ENCODE measurements at places on chromosomes 7 and 10.

GRCh38 chr7:41682422-41682821 lies 20.5 kb downstream of the INHBA start:
- DNase-seq = no peak

- no peak for DNase-seq
These were observed 7.6 kb upstream of the TMEM248 start for GRCh38 chr7:66913118-66914037.

GRCh38 chr10:114337510-114338462 lies 66.5 kb downstream of the AFAP1L2 start:
- peak; percentile 60 for DNase-seq

DNA sequence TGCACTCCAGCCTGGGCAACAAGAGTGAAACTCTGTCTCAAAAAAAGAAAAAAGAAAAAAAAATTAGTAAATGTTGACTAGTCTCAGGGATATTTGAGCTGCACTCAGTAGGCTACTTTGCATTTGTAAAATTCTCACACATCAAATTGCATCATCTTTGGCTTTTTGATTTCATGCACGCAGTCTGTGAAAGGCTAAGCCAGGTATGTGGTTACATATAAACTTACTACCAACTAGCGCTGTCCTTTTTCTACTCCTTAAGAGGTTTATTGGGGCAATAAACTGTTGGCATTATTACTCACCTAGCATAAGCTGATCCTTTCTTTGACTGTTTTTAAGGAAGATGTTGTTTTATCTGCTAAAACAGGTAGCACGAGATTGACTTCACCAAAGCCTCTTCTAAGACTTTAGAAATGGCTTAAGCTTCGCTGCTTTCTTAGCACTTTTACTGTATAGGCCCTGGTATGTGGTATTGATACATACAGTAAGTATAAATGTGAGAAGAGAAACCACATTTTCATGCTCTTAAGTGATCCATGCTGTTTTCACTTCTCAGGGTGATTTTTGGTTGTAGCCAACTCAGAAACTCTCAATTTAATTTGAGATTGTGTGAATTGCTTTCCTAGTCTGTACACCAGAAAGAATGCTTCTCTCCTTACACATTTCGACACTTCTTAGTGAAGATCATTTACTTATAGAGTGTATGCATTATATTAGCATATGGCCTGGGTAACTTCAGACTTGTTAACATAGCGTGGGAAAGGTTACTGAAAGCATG lies 323.9 kb downstream of the AUTS2 start:
- no peak for DNase-seq

- DNase-seq = no peak
These were observed at the start of gene LEP for GRCh38 chr7:128240696-128241386. LEP (plus strand) TSS chr7:128241278; CDS start chr7:128252019, 10,741 bp downstream.

DNA sequence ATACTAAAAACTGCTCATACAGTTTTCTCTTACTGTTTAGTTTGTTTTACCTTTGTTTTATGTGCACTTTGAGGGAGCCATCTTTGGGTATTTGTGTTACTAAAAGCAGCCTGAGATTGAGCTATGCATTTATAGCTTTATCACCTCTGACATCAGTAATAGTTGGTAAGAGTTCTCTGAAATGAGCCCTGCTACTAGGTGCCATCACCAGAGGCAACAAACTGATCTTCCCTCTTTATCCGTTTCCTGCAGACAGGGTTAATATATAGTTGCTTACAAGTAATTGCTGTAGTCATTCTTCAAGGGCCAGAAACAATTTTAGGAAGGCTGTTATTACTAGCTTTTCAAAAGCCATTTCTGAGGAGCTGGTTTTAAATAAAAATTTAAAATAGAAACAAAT lies 49.1 kb downstream of the KIF20B start:
- no peak for DNase-seq

- no peak for DNase-seq
These were observed 129.1 kb downstream of the THSD7A start for GRCh38 chr7:11702938-11703337.

DNA sequence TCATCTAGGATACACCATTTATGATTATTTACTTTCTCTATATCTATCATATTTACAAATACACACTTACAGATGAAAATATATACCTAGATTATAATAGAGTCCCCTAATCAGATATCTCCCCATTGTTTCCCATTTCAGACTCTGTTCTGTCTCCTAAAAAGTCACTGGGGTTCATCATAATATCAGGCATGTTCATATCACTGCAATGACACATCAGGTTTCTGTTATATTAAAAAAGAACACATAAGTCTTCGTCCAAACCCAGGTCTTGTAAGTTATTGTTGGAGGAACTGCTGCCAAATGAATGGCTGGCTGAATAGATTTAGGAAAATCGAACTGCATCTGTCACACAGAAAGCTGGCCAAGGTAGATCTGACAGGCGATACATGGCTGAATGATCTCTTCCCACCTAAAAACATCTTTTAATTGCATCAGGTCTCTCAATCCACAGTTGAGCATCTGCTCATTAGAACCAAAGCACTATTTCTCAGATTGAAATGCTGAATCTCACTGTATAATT lies 178.7 kb downstream of the CACNA2D1 start:
- DNase-seq = no peak

DNA sequence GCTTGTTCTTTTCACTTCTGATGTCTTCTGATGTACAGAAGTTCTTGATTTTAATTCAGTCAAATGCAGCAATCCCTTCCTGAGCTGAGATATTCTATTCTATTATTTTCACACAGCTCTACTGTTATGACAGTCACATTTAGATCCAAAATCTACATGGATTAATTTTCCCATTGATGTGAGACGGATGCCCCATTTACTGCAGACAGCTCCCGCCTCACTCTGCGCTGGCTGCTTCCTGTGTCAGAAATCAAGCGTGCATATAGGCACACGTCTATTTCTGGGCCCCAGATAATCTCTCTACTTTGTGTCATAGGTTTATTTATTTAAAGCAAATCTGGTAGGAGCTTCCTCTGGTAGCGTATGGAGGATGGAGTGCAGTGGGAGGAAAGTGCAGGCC lies 6.7 kb downstream of the BNIP3 start:
- DNase-seq = no peak

DNA sequence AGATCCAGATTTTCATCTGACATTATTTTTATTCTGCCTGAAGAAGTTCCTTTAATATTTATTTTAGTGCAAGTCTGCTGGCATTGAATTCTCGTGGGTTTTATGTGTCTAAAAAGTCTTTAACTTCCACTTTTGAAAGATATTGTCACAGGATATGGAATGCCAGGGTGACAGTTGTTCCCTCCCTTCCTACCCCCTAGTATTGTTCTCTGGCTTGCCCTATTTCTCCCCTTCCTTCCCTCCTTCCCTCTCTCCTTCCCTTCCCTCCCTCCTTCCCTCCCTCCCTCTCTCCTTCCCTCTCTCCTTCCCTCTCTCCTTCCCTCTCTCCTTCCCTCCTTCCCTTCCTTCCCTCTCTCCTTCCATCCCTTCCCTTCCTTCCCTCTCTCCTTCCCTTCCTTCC lies 14.9 kb downstream of the OLAH start:
- DNase-seq = no peak

- no peak for DNase-seq
These were observed 2.5 kb upstream of the LFNG start for GRCh38 chr7:2517026-2517425.

DNA sequence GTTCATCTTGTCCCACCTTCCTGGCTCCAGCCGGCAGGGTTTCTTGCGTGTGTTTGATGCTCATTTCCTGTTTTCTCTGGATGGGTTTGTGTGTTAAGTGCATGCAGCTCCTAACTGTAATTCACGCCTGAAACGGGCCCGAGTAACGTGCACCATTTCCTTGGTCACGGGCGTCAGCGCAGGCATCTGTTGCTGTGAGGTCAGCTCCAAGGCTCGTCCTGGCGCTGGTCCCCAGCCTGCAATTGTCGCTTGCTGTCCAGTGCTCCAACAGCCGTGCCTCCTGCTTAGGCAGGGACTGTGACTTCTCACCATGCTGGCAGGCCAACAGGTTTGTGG lies 201.1 kb downstream of the GLRX3 start:
- DNase-seq = no peak

GRCh38 chr10:59124187-59124586 lies 52.3 kb upstream of the PHYHIPL start:
- DNase-seq = no peak

- DNase-seq = no peak
These were observed 24.0 kb upstream of the ERCC6 start for GRCh38 chr10:49562893-49563292.

GRCh38 chr7:95139922-95140321 lies 184.4 kb downstream of the PON1 start:
- DNase-seq = no peak

DNA sequence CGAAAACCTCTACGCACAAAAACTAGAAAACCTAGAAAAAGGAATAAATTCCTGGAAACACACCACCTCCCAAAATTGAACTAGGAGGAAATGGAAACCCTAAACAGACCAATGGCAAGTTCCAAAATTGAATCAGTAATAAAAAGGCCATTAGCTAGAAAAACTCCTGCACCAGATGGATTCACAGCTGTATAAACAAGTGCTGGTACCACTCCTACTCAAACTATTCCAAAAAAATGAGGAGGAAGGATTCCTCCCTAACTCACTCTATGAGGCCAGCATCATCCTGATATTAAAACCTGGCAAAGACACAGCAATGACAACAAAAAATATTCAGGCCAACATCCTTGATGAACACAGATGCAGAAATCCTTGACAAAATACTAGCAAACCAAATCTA lies 228.2 kb downstream of the CHRM2 start:
- DNase-seq = no peak

- DNase-seq = no peak
These were observed 63.5 kb downstream of the RABGEF1 start for GRCh38 chr7:66804001-66804400.

- no peak for DNase-seq
These were observed 6.3 kb downstream of the TMEM176A start for GRCh38 chr7:150806863-150807262.

DNA sequence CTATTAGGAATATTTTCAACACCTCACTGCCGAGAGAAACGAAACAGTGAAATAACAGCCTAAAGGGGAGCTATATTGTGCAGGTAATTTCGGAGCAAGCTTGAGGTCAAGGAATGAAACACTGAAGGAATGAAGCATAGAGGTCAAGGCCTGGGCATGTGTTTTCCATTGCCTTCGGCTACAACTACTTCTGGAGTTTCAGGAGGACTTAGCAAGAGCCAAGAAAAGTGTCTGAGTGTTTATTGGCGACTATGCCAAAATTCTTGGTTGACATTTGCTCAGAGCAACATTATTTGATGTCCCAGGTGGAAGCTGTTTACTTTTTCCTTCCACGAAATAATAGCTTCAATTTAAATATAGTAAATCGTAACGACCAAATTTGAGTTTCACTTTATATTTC lies 89.6 kb upstream of the IFRD1 start:
- DNase-seq = no peak

- DNase-seq = no peak
These were observed 1250.6 kb upstream of the LRRTM3 start for GRCh38 chr10:65675236-65675635.

DNA sequence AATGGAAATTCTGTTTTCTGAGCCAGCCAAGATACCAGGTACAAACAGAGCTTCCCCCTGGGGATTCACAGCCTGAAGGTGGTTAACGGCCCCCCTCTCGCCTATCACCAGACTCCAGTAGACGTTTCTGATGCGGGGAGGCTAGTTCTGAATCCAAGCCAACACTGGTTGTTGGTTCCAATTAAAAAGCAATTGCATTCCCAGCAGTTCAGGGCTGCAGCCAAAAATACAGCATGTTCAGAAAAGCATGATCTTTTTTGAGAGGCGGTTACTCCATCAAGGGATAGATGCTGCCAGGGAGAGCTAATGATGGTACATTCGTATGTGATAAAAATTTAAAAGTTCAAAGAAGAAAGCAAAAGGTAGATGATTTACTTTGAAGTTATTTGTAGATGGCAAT lies 481.0 kb downstream of the GALNT17 start:
- DNase-seq = no peak

DNA sequence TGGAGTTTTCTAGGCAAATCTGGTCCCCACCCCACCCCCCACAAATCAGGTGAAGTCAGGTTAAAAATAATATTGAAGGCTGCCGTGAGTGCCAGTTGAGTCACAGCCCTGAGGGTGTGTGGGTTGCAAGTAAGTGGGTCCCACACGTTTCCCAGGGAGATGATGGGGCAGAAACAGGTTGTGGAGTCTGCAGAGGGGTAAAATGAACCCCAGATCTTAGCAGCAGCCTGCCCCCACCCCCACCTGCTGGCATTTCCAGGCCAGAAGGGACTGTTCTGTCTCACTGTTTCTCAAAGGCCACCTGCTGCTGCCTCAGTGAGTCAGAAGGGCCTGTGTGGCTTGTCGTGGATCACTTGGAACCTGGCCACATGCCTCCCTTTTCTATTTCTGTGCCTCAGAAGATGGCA lies 59.8 kb upstream of the SMNDC1 start:
- no peak for DNase-seq

DNA sequence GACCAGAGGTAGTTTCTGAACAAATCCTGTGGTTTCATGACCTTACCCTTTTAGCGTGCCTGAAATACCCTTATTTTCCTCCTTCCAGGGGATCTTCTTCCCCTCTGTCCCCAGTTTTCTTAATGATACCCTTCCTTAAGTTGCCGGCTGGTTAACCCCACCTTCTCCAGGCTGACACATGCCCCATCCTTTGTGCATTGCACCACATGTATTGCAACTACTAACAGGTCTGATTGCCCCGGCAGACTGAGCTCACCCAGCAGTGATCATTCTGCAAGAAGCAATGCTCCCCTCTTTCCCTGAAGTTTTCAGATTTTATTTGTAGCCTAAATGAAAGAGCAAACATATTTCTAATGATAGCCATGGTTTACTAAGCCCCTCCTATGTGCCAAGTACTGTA lies 108.2 kb downstream of the HIP1 start:
- no peak for DNase-seq

DNA sequence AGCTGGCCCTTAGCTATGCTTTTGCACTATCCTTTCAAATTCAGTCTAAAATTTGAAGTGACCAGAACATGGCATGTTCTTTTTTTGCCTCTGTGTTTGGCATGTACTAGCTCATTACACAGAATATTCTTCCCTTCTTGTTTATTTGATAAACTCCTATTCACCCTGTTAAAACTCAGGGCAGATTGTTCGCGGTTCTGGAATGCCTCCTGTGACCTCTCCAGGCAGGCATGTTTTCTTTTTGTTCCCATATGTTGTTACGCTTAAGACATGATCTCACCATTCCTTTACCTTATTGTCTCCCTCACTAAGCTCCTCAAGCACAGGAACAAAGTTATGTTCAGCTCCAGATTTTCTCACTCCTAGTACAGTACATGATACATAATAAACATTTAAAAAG lies 181.7 kb downstream of the CCSER2 start:
- no peak for DNase-seq

- DNase-seq = no peak
These were observed 116.6 kb downstream of the KMT2E start for GRCh38 chr7:105130580-105130979.

DNA sequence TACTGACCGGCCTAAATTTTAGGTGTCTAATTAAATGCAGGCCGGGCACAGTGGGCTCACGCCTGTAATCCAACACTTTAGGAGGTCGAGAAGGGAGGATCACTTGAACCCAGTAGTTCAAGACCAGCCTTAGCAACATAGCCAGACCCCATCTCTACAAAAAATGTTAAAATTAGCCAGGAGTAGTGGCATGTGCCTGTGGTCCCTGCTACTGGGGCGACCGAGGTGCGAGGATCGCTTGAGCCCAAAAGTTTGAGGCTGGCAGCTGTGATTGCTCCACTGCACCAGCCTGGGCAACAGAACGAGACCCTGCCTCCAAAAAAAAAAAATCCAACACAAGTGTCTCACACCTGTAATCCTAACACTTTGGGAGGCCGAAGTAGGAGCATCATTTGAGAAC lies 491 bp upstream of the SLC37A3 start:
- no peak for DNase-seq

GRCh38 chr7:115561335-115562110 lies 469.0 kb downstream of the TFEC start:
- no peak for DNase-seq

GRCh38 chr10:125521721-125522680 lies 161.0 kb downstream of the TEX36 start:
- DNase-seq = peak; percentile 20

Measured in stimulated activated naive CD8-positive, alpha-beta T cell treated with anti-CD3 and anti-CD28 coated beads, Interleukin-15, amount 100 ng/mL, for 72 hours (primary cell).